ENCODE measurements at places on chromosomes 5 and 9.

GRCh38 chr9:120882935-120883607 is 6.1 kb upstream of the PHF19 start:
- DNase-seq, result no peak

DNA sequence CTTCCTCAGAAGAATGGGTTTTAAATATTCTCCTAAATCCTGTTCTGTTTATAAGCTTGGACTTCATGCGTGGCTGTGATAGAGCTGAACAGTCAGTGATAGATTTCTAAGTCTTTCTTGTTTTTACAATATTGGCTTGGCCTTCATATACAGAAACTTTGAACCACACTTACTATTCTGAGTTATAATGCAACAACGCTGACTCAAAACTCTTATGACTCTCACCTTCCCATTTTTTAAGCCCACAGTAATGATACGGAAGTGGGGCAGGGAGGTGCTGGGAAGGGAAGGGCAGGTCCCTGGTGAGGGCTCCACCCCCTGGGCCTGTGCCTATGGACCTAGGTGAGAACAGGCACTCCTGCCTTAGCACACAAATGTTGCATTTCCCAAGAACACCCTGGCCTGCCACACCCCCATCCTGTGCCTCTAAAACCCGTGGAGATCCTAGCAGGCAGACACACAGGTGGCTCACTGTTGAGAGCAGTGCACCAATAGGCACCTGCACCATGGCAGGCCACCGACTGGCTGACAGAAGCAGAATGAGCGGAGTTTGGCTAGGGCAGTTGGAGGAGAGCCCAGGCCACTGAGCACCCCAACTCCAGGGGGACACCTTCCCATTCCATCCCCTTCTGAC is 376.7 kb downstream of the GABRG2 start:
- no peak for DNase-seq

- peak; percentile 75 for DNase-seq
Measured at GRCh38 chr5:124519396-124519795, 227.0 kb downstream of the ZNF608 start.

- DNase-seq, result peak; percentile 72
Measured at GRCh38 chr9:116377179-116377798, 223.7 kb downstream of the PAPPA start.

DNA sequence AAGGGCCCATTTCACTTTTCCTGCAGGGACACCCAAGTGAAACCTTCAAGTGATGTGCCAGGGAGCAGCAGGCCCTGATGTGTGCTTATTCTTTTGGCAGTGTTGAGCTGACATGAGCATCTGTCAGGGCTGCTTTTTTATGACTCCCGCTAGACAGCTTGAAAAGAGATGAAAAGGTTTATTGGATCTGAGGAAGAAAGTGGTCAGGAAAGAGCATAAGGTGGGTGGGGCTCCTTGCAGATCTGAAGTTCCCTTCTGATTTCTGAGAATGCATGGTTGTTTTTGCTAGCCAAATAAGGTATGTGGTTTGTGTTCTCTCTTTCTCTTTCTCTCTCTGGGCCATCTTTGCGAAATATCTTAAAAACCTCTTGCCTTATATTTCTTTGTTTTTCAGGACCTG is 316.1 kb downstream of the DMRT2 start:
- DNase-seq, result no peak

DNA sequence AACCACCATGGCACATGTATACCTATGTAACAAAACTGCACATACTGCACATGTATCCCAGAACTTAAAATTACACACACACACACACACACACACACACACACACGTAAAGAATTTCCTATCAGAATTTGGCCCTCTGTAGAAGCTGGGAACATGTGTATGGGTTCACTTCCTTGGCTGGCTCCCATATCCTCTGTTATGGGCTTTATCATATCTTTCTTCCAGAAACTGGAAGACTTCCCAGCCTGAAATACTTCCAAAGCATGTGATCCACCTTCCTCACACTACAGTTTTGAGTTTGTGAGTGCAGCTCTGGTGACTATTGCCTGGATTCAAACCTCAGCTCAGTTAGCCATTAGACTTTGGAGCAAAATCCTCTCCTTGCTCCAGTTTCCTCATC is 78.6 kb upstream of the GDNF start:
- DNase-seq, result peak; percentile 63

DNA sequence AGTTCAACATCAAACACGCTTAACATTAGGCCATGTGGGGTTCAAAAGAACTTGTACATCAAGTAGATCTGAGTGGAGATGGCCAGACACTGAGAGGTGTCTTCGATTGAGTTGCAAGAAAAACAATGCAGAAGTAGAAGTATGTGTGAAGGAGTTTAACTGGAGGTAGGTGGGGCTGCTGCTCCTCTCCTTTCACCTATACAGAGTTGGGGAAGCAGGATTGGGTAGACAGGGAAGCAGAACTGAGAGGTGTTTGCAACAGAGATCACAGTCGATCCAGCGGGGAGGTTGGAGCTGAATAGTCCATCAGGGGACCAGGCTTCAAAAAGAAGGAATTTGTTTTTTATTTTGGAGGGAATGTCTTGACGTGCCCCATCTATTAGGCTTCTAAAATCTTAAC is 61.7 kb upstream of the SLC27A6 start:
- no peak for DNase-seq

- DNase-seq, result no peak
Measured at GRCh38 chr5:135399794-135400542, 937 bp upstream of the MACROH2A1 start.

- peak; percentile 55 for DNase-seq
Measured at GRCh38 chr9:99057665-99058625, 47.0 kb upstream of the TGFBR1 start.

GRCh38 chr9:99451112-99451606 is 229.1 kb downstream of the SEC61B start:
- DNase-seq, result no peak

GRCh38 chr5:157446412-157446935 is 13.5 kb upstream of the NIPAL4 start:
- DNase-seq, result no peak

DNA sequence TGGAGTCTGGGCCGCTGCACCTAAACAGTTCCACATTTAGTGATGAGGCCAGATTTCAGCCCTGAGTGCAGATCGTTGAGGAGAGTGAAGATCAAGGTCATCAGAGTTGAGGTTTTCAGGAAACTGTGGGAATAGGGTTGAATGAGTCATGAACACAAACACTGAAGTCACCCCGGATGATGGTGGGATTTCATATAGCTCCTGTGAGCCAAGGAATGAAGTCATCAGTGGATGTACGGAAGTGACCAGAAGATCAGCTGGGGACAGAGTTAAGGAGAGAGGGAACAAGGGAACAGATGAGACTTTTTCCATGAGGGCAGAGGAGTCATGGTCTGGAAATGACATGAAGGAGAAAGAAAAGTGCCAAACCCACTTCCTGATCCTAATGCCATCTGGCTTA is 36.5 kb downstream of the PALM2AKAP2 start:
- DNase-seq, result peak; percentile 95

Measured in fibroblast of pulmonary artery (primary cell).